ENCODE measurements at places on chromosomes 12 and 14. TPM values are rescaled to one million over a fixed set of nuclear protein-coding genes. Genes with fewer than 3 reads are reported as not detected.

Gene CLEC14A
- total RNA-seq = 339 TPM

Gene PRR13
- total RNA-seq = 15.9 TPM

Gene TMEM52B
- not detected for total RNA-seq

Gene PLBD1
- 1.3 TPM for total RNA-seq

Gene ABCD4
- total RNA-seq = 43.2 TPM

Gene FAM181A
- not detected for total RNA-seq
